Mesenchymal stem cell (in vitro differentiated cells and primary cell): ENCODE measurements at places on chromosomes 3 and 15.

DNA sequence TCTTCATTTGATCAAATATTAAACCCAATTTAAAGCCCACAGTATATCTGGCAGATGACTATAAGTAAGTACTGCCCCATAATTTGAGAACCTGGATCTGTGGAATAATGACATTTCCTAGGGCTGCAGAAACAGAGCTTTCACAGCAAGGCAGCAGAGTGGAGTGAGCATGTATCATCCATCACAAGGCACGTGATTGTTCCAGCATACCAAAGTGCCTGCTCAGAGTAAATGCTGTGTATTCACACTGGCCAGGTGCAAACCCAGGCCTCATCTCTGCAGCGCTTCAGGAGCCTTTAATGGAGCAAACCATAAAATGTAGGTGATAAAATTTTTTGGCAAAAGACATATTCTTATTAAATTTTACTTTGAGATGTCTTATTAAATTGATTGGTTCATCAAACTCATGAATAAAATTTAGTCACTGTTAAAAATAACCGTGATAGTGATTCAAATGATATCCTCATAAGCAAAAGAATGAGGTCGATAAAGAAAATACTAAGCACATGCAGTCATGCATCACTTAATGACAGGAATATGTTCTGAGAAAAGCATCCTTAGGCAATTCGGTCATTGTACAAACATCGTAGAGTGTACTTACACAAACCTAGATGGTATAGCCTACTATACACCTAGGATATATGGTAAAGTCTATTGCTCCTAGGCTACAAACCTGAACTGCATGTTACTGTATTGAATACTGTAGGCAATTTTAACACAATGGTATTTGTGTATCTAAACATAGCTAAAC, 99.3 kb upstream of the SLC24A5 start:
- H3K27ac ChIP-seq, result peak overlapping the region; percentile 57
- DNase-seq, result peak; percentile 30
- H3K27me3 ChIP-seq, result no peaks in the 10 kb centered on the region
- peaks cover 1% of the 10 kb centered on the region for H3K4me1 ChIP-seq
- no peaks in the 10 kb centered on the region for H3K36me3 ChIP-seq

DNA sequence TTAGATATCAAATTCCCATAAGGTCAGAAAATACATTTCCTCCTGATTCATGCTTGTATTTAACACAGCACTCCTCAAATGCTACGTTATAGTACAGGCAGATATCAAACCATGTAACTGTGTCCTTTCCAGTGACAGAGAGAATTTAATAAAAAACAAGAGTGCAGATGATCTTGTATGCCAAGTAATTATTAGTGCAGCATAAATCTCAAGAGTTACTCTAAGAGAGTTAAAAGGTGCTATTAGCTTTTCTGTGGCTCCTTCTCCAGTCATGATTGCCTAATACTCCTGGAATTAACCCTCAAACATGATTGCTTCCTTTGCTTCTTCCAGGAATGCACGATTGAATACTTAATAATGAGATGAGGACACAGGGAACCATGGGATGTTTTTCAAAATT, 413.0 kb upstream of the DPH6 start:
- no peak overlapping the region for H3K4me3 ChIP-seq
- no peak overlapping the region for H3K27ac ChIP-seq
- peaks cover 39% of the 10 kb centered on the region for H3K27me3 ChIP-seq
- no peak for DNase-seq

GRCh38 chr15:85497172-85497569, 116.8 kb downstream of the AKAP13 start:
- no peaks in the 10 kb centered on the region for H3K36me3 ChIP-seq
- H3K27ac ChIP-seq, result no peak overlapping the region
- H3K27me3 ChIP-seq, result no peaks in the 10 kb centered on the region
- H3K4me3 ChIP-seq, result no peak overlapping the region

- H3K4me1 ChIP-seq, result peaks cover 10% of the 10 kb centered on the region
- peaks cover 19% of the 10 kb centered on the region for H3K36me3 ChIP-seq
- no peaks in the 10 kb centered on the region for H3K27me3 ChIP-seq
- no peak overlapping the region for H3K27ac ChIP-seq
- no peak overlapping the region for H3K4me3 ChIP-seq
These were observed 127.8 kb downstream of the GHSR start for GRCh38 chr3:172320468-172320867.

DNA sequence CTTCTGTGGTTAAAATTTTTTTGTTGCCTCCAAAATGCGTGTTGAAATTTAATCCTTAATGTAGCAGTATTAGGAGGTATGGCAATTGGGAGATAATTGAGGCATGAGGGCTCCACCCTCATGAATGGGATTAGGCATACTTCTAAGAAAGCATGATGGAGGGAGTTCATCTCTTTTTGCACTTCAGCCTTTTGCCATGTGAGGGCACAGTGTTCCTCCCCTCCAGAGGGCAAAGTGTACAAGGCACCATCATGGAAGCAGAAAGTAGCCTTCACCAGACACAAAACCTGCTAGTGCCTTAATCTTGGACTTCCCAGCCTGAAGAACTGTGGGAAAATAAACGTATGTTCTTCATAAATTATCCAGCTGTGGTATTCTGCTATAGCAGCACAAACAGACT, 429.5 kb downstream of the ZIC1 start:
- no peaks in the 10 kb centered on the region for H3K36me3 ChIP-seq
- no peaks in the 10 kb centered on the region for H3K27me3 ChIP-seq

DNA sequence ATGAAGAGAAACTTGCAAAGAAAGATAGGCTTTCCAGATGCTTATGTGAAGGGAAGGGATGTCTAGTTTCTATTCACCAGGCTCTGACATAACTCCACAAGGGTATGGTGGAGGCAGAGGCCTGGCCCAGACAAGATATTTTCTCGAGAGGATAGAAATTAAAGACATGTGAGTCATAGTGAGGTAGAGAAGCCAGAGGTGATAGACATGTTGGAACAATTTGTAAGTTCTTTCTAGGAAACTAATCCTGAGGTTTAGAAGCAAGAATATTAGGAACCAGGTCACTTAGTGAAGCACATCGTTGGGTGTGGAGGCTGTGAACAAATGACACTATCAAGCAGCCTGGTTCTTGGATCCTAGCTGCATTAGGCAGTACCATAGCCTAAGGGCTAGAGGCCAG, 176.9 kb downstream of the BBX start:
- peak; percentile 21 for DNase-seq
- no peak overlapping the region for H3K4me3 ChIP-seq
- peaks cover 7% of the 10 kb centered on the region for H3K4me1 ChIP-seq
- H3K36me3 ChIP-seq, result no peaks in the 10 kb centered on the region
- H3K27me3 ChIP-seq, result no peaks in the 10 kb centered on the region

DNA sequence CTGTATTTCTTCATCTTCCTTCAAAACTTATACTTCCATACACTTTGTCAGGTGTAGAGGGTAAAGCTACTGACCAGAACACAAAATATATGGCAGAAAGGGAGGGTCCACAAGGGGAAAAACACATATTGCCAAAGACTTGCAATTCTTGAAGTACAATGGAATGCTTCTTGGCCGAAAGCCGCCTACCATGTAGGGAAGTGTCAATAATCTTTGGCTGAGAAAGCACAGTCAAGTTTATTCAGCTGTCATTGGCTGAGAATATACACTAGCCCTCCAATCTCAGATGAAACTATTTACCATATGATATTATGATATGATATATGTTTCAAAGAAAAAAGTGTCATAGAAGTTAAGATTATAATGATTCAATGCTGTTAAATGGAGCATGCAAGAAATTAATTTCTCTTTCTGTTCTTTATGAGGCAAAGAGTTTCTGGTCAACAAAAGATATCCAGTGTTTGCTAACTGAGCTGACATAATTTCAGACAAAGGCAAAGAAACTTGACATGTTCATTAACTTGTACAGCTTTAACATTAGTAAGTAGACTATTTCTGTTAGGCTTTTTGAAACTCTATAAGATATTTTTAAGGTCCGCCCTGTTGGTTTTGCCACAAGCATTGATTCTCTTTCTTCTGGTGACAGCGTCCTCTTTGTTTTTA, 89.0 kb upstream of the LPP start:
- H3K27ac ChIP-seq, result no peak overlapping the region
- H3K27me3 ChIP-seq, result no peaks in the 10 kb centered on the region
- H3K4me1 ChIP-seq, result peaks cover 2% of the 10 kb centered on the region
- no peak for DNase-seq
- H3K36me3 ChIP-seq, result no peaks in the 10 kb centered on the region

DNA sequence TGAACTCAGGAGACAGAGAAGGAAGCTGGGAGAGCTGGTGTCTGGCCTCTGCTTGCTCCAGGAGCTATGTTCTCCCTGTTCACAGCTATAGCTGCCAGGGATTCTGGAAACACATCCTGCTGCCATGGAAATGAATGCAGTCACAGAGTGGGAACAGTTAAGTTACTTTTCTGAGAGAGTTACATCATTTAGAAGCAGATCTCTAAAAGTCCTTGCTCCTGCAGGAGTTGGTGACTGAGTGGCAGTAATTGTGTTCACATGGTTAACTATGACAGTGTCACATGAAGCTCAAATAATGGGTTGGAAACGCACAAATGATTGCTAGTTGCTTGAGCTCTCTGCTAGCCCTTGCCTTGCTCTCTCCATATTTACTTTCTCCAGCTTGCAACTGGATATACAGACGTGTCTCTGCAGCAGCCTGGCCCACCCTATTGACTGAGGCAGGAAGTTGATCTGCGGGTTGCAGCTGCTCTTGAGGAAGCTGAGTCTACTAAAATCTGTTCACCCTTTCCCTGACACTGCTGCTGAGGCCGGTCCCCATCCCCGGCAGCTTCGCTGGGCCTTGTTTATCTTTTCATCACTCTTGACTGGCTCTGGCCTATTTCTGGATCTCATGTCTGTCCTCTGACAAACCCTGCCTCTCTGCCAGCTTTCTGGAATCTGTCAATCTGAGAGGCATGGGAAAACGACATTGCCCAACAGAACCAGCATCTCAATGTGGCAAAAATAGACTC, 16.7 kb upstream of the ISLR start:
- H3K27ac ChIP-seq, result no peak overlapping the region
- H3K36me3 ChIP-seq, result no peaks in the 10 kb centered on the region
- H3K27me3 ChIP-seq, result peaks cover 16% of the 10 kb centered on the region

DNA sequence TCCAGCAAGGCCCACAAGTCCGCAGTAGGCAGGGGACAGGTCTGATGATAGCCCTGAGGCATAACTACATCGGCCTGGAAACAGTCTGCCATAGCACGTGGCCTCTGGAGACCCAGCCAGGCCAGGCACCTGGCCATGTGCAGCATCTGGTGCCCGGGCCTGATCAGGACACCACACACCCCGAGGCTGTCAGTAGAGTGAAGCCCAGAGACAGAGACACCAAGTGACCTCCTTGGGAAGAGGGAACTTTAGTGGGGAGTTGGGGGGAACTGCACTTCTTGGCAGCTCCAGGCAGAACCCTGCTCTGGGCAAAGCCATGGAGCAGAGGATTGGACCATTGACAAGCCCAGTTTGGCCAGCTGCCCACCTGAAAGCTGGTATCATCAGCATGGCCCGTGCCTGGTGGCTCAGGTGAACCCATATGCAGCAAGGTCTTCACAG, 1.2 kb downstream of the SHISA5 start:
- no peak overlapping the region for H3K27ac ChIP-seq
- DNase-seq, result no peak
- H3K36me3 ChIP-seq, result peaks cover 24% of the 10 kb centered on the region
- peaks cover 31% of the 10 kb centered on the region for H3K4me1 ChIP-seq

DNA sequence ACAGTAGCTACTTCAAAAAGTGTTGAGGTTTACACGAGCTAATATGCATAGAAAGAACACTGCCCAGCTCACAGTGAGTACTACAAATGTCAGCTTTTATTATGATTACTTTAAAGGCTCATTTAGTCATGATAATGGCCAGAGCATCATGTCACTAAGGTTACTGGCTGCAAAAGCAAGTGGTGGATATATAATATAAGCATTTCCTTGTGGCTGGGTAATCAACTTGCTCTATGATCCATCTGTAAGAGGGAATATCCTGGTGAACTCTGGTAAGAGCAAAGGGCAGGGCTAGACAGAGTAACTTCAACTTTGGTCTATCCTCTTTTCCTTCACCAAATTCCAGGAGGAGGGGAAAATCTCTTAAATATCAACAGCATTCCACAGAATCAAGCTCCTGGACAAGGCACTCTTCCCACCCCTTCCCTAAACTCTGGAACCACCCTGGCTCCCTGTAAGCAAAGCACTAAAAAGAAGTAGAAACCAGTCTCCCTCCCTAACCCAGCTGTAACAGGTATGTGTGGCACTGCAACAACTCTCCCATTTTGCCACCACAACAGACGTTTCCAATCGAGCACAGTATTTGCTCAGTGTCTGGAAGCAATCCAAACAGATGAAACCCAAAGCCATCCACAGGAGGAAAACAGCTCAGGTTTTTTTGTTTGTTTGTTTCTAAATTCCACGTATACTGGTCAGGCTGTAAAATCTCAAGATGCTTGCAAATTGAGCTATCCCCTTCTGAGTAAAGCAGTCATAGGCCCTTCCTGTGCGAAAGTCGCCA, 13.4 kb downstream of the B4GALT4 start:
- peaks cover 82% of the 10 kb centered on the region for H3K36me3 ChIP-seq
- H3K4me3 ChIP-seq, result no peak overlapping the region
- no peaks in the 10 kb centered on the region for H3K4me1 ChIP-seq
- H3K27me3 ChIP-seq, result no peaks in the 10 kb centered on the region
- no peak overlapping the region for H3K27ac ChIP-seq

DNA sequence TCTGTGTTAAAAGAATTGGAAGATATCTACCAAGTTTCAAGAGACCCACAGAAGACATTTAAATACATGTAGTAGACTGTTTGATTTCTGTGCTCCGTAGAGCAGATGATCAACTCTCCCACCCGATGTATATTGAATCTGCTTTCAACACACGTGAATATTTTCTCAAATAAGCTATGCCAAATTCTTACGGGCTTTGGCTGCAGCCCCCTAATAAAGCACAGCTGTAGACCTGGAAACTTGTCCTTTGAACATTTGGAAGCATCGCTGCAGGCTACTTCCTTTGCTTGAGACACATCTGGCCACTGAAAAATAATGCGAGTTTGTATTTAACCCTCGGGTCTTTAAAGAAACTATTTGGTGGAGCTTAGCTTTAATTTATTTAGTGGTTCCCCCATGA, 98.3 kb upstream of the SELENOK start:
- H3K27me3 ChIP-seq, result no peaks in the 10 kb centered on the region
- no peak for DNase-seq
- no peaks in the 10 kb centered on the region for H3K4me1 ChIP-seq
- H3K36me3 ChIP-seq, result no peaks in the 10 kb centered on the region
- H3K27ac ChIP-seq, result no peak overlapping the region

GRCh38 chr3:37029111-37029510, 35.8 kb downstream of the MLH1 start:
- no peak overlapping the region for H3K4me3 ChIP-seq
- H3K4me1 ChIP-seq, result peaks cover 1% of the 10 kb centered on the region
- DNase-seq, result no peak
